ENCODE measurements at places on chromosomes 11 and 22.

GRCh38 chr22:22391543-22391942, 117.0 kb downstream of the ZNF280B start:
- DNase-seq: no peak

DNA sequence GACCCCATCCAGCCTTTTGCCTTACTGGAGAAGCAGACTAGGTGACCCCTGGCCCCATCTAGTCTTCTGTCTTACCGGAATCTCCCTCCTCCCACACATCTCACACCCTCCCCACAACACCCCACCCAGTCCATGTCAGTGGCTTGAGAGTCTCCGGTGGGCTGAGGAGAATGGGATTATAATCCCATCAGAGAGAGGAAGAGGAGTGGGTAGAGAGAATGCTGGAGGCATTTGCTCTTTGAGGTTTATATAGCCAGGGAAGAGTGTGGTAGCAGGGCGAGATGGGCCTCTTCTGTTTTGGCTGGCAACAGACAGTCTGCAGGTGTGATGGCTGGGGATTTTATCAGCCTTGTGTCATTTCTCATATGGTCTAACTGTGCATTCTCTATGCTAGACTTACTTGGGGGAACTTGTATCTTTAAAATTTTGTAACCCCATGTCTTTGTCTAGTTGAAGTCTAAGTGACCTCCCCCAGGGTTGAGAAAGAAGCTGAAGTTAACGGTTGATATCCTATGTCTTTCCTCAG, 50.3 kb downstream of the GRAMD1B start:
- DNase-seq: no peak

GRCh38 chr11:19049351-19049750, 11.2 kb downstream of the MRGPRX2 start:
- no peak for DNase-seq

DNA sequence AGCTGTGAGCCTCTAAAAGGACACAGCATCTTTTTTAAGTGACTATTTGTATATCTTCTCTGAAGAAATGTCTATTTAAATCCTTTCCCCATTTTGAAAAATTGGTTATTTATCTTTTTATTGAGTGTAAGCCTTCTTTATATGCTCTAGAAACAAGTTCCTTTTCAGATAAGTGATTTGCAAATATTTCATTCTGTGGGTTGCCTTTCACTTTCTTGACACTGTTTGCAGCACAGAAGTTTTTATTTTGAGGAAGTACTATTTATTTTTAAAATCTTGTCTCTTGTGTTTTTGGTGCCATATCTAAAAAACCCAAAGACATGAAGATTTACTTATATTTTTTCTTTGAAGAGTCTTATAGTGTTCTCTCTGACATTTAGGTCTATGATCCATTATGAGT, 40.1 kb upstream of the LYVE1 start:
- no peak for DNase-seq

DNA sequence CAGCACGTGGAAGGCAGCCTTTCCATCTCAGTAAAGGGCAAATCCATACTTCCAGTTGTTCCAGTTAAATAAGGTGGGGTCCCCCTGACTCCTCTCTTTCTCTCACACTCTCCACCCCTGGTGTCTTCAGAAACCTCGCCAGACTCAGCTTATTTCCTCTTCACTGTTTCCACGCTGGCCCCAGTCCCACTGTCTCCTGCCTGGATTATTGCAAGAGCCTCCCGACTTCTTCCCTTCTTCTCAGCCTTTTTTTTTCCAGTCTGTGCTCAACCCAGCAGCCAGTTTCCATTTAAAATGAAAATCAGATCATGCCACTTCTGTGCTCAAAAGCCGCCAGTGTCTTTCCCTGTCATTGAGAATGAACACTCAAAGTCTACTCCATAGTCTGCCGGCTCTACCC, 131.4 kb downstream of the PKNOX2 start:
- no peak for DNase-seq

DNA sequence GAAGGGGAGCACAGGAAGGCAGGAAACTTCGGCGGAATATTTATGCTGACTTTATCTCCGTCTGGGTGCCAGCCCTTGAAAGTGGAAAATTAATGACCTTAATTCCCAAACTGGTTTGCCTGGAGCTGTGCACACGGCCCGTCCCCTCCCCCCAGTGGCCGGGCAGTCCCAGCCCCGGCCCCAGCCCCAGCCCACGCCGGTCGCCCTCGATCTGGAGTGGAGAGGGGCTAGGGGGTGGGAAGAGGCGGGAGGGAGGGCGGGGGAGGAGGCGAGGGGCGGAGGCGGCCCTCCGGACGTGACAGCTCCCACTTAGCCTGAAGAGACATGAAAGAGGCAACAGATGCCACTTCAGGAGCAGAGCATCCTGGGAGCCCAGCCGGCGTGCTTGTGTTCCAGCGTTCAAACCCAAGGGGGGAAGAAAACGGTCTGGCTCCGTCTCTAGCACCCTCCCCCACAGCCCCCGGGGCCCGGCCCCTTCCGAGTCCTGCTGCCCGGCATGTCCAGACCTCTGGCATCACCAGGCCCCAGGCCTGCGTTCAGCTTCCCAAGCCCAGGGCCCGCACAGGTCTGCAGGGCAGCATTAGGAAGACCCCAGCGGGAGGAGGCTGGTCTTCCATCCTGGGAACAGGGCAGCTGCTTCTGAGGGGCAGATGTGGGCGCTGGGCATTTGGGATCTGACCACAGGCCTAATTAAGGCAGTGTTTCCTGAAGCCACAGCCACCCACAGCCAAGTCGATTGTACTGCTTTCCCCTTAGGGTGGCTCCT, 20.0 kb upstream of the LMO1 start:
- DNase-seq: no peak

All from esophagus squamous epithelium (tissue), 5 donors.